ENCODE measurements at places on chromosomes 2 and 18.

GRCh38 chr2:230068651-230069055 lies at the start of gene SLC16A14:
Gene SLC16A14, minus strand, starts transcription at chr2:230068924. Its CDS starts 9,572 bp downstream, at chr2:230059352.
- no peak for DNase-seq
- peaks cover 12% of the 10 kb centered on the region for H3K4me1 ChIP-seq

GRCh38 chr2:20649576-20649975 lies 1.3 kb downstream of the HS1BP3 start:
- peaks cover 37% of the 10 kb centered on the region for H3K4me1 ChIP-seq
- DNase-seq = no peak
- H3K36me3 ChIP-seq = peaks cover 6% of the 10 kb centered on the region
- peaks cover under 1% of the 10 kb centered on the region for H3K27me3 ChIP-seq
- H3K4me3 ChIP-seq = peak overlapping the region; percentile 88
- H3K27ac ChIP-seq = peak overlapping the region; percentile 94

DNA sequence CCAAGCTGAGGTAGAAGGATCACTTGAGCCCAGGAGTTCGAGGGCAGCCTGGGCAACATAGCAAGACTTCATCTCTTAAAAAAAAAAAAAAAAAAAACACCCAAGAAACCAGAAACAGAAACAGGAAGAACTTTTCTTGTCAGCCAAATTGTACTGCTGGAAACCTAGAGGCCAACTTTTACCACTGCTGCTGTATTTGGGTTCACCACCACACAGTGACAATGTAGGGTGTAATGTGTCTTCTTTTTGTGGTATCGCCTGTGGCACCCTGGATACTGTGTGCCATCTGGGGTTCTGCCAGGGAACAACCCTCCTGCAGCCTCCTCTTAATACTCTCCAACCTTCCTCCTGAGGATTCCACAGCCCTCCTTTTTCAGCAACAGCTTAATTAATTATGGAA lies 72.6 kb downstream of the STK39 start:
- peaks cover 7% of the 10 kb centered on the region for H3K36me3 ChIP-seq
- H3K4me3 ChIP-seq = peak overlapping the region; percentile 75
- peaks cover 26% of the 10 kb centered on the region for H3K4me1 ChIP-seq
- peak; percentile 23 for DNase-seq
- H3K27ac ChIP-seq = peak overlapping the region; percentile 79

GRCh38 chr2:172405673-172406072 lies 21.7 kb upstream of the ITGA6 start:
- no peak overlapping the region for H3K4me3 ChIP-seq
- H3K36me3 ChIP-seq = no peaks in the 10 kb centered on the region
- H3K27ac ChIP-seq = no peak overlapping the region
- DNase-seq = no peak
- peaks cover 4% of the 10 kb centered on the region for H3K27me3 ChIP-seq

All from memory B cell (primary cell).